Dorsolateral prefrontal cortex (tissue), 122 donors: ENCODE measurements at places on chromosomes 3 and 15. TPM values are rescaled to one million over a fixed set of nuclear protein-coding genes. Genes with fewer than 3 reads are reported as not detected.

The C15orf61 gene
- total RNA-seq: 21.0 TPM

The RTP1 gene
- 2.9 TPM for total RNA-seq

The EIF5A2 gene
- 15.4 TPM for total RNA-seq

The ERC2 gene
- 89.4 TPM for total RNA-seq

The ACTC1 gene
- total RNA-seq: 3.1 TPM

The EPHA6 gene
- 49.0 TPM for total RNA-seq

The GRM7 gene
- total RNA-seq: 28.6 TPM

The SPINK8 gene
- not detected for total RNA-seq

The TMEM43 gene
- 38.3 TPM for total RNA-seq

The VEPH1 gene
- not detected for total RNA-seq

DNA sequence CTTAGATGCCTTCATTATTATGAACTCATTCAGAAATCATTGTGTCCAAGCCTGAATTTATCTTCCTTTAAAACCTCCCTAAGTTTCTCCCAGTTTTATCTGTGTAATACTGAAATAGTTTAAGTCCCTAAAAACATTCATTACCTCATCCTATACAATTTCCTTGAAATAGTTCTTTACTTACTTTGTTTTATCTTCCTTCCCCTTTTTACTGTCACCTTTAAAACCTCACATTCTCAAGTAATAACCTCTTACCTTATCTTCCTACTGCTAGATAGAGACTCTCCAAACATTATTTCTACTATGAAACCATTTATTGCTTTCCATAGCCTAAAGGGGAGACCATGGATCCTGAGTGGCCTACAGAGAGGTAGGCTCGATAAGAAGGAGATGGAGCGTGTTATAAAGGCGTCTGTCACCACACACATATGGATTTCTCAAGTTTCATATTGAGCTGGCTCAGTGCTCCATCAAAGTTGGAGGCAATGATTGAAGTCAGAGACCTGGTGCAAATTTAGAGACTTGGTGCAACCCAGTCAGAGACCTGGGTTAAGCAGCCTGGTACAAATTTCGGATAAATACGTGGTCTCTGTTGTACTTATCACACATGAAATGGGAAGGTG lies 140.4 kb downstream of the NFKBIZ start:
- no peak for DNase-seq

GRCh38 chr3:187064210-187065115 lies 74.8 kb downstream of the RPL39L start:
- DNase-seq: no peak

DNA sequence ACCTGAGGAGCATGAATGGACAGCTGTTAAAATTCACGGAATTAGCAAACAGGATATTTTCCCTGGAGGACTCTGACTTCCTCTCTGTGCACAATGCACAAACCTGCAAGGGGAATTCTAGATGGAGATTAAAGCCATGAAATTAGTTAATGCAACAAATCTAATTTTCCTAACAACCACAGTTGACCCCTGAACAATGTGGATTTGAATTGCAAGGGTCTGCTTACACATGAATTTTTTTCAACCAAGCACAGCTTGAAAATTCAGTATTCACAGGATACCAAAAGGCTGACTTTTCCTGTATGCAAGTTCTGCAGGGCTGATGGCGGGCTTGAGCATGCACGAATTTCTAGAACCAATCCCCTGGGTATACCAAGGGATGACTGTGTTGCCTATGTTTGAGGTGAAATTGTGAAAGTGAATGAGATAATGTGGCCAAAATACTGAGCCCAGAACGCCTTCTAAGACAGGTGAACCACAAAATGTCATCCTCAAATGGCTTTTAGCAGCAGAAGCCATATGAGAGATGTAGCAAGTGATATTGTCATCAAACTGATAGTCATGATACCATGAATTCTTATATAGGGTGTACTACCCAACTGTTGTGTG lies 52.5 kb downstream of the COL8A1 start:
- DNase-seq: no peak

GRCh38 chr3:24476871-24477656 lies 17.6 kb downstream of the THRB start:
- no peak for DNase-seq

DNA sequence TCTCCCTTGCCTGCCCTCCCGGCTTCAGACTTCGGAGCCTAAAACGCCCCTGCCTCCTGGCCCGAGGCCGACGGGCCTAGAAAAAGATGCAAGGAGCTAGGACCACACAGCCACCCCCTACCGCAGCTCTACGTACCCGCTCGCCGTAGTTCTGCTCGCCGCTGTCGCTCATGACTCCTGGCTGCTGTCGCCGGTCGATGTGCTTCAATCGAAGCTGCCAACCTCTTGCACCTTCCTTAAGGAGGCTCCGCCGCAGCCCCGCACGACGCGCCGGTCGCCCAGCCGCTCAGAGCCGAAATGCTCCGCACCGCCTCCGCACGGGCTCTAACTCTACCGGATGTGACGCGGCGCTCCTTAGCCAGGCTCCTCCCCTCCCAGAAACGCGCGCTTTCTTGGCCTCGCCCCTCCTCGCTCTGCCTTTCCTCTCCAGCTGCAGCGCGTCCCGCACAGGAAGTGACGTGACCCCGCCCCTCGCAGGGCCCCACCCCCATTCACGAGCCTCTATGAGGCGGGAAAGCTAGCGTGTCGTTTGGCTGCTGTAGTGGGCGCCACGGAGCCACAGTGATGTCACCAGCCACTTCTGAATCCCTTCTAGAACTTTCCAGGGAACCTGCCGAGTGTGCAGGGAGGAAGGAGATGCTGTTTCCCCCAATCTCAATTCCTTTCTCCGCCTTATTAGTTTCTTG lies at the start of gene TRA2B:
Gene TRA2B, minus strand, starts transcription at position 326 of the 686 bp plus-strand sequence. Its CDS starts 154 bp downstream, at position 172.
- peak; percentile 99 for DNase-seq

DNA sequence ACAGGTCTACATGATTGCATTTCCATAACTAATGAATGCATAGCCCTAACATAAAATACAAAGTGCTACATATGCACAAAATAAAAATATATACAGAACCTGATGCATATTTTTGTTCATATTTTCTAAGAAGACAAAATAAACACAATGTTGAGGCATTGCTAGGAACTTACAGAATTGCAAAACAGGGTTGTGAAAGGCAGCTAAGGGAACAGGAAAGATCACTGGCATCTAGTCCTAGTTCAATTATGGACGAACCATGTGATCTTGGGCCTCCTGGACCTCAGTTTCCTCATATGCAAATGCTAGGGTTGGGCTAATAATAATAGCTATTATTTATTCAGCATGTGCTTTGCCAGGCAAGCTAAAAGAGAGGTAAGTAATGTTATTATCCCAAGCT lies 15.5 kb upstream of the NCEH1 start:
- no peak for DNase-seq

DNA sequence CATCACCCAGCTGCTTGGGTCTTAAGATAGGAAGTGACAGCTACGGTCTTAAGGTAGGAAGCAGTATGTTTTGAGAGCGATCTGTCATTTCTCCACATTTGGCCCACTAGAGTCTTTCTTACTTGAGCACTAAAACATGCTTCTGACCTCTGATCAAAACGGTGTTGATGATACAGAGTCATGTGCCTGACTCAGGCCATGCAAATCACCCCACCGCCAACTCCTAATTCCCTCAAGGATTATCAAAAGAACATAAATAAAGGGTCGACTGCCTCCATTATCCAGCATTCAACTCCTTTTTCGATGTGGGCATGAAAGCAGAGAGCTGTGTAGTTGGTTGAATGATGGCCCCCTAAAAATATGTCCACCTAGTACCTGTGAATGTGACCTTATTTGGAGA lies 201.7 kb upstream of the PROK2 start:
- DNase-seq: no peak

GRCh38 chr3:160355826-160356225 lies 43.2 kb downstream of the IFT80 start:
- DNase-seq: no peak

- no peak for DNase-seq
Observed at GRCh38 chr3:45559560-45560118, 34.9 kb upstream of the LIMD1 start.

DNA sequence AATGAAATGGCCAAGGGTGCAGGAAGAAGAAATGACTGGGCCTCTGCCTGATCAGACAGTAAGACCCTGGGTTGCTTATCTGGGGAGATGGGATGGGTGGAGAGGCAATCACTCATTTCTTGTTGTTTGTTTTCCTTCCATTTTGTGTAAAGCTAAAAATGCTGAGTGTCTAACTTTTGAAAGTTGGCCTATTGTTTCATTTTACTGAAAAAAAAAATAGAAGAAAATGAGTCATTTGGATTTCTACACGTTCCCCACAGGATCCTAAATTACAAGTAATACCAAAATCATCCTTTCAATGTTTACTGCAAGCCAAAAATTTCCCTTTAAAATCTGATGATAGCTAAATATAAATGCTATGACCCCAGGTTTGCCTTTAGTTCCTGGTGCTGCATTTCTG lies 30.6 kb downstream of the PTX3 start:
- DNase-seq: no peak

GRCh38 chr3:100850701-100851100 lies 141.4 kb downstream of the TFG start:
- DNase-seq: no peak

DNA sequence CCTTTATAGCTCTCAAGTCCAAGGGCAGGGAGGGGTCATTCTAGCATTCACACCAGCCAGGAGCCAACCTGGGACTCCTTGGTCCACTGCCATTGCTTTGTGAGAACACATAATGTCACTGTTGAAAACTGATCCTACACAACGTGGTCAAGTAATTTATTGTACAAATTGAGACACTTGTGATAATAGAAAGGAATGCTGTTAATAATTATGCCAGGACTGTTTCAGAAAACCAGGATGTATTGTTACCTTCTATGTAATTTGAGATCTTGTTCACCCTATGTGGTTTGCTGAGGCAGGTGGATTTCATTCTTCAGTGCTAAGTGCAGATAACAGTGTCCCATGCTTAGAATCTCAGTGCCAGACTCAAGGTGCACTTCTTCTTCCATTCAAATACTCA lies 33.3 kb downstream of the TMCO5A start:
- no peak for DNase-seq

GRCh38 chr3:49638445-49638844 lies 35.7 kb upstream of the APEH start:
- DNase-seq: peak; percentile 81

GRCh38 chr15:87608238-87609028 lies 648.1 kb downstream of the NTRK3 start:
- no peak for DNase-seq

DNA sequence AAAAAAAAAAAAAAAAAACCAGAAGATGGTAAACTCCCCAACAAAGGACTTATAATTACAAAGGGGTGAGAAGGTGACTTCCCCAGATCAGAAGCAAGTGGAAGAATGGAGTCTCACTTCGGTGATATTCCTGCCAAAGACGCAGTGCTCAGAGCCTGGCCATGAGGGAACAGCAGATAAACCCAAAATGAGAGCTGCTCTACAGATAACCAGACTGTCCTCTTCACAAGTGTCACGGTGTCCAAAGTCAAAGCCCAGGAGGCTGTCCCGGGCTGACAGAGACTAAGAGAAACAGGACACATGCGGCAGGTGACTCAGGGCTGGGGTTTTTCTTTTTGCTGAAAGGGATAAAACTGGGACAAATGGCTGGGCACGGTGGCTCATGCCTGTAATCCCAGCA lies 48.8 kb downstream of the HMCES start:
- no peak for DNase-seq

GRCh38 chr15:57854531-57854930 lies 148.0 kb downstream of the POLR2M start:
- no peak for DNase-seq

DNA sequence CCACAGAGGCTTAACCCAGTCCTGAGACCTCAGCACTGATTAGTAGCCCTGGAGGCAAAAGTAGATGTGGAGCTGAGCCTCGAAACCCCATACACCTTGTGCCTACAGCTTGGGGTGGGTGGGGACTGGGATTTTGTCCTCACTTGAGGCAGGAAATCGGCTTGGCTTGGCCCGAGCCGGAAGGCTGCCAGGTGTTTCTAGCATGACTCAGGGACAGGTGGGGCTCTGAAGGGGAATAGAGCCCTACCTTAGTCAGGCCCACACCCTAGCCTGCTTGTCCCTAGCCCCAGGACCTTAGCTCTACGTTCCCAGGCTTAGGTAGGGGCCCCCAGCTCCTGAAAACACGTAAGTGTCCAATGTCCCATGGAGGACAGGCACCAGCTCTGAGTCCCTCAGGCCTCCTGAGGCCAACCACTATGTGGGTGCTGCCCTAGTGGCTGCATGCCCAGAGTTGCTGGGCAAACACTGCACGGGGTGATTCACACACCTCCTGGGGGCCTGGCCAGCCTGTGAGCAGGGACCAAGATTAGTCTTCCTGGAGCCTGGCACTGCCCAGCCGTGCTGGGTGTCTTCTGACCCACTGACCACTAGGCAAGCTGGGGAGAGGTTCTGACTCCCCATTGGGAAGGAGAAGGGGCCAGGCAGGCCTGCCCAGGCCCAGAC lies 3.1 kb downstream of the MST1R start:
- DNase-seq: no peak

GRCh38 chr15:56869573-56869972 lies 48.9 kb upstream of the TCF12 start:
- peak; percentile 48 for DNase-seq

GRCh38 chr3:73228959-73229358 lies 167.5 kb downstream of the EBLN2 start:
- DNase-seq: no peak

DNA sequence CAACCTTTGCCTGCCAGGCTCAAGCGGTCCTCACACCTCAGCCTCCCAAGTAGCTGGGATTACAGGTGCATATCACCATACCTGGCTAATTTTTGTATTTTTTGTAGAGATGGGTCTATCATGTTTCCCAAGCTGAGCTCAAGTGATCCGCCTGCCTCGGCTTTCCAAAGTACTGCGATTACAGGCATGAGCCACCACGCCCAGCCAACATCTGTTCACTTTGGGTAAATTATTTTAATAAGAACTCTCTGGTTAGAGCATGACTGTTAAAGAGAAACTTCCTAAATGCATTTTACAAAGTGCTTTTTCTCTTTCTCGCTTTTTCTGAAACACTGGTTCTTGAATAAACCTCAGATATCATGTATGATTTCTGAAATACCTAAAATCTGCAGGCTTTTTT lies 172.5 kb downstream of the PTPRG start:
- DNase-seq: no peak

DNA sequence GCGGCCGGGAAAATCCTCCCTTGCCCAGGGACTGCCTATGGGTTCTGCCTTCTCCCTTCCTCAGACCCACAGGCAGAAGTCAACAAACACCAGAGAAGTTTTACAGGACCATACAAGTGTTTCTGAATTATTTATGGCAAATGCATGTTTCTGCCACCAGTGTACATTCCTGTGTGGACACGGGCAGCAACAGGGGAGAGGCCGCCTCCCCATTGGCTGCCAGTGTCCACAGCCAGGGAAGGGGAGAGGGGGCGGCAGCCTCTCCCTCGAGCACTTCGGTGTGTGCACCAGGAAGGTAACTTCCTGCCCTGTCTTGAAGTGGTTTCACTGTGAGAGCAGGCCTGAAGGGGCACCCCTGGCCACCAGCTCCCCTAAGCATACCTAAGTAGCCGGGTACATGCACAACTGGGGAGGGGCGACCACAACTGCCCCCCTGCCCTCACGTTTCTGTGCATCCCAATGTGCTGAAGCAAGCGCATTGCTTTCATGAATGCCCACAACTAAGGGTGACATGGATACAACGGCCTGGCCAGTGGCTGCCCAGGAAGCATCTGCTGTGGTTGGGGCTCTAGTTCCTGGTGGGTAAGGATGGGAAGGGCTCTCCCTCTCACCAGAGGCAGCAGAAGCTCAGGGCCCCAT lies 14.8 kb upstream of the SHISA5 start:
- no peak for DNase-seq

- no peak for DNase-seq
Observed at GRCh38 chr3:174308736-174309135, 550.4 kb upstream of the NAALADL2 start.
